Non-pigmented ciliary epithelial cell (primary cell): ENCODE measurements at places on chromosomes 12 and 14.

GRCh38 chr12:112208301-112208910, 83.0 kb downstream of the TRAFD1 start:
- no peak for DNase-seq

GRCh38 chr12:124762791-124763593, 100.7 kb downstream of the SCARB1 start:
- DNase-seq: no peak

DNA sequence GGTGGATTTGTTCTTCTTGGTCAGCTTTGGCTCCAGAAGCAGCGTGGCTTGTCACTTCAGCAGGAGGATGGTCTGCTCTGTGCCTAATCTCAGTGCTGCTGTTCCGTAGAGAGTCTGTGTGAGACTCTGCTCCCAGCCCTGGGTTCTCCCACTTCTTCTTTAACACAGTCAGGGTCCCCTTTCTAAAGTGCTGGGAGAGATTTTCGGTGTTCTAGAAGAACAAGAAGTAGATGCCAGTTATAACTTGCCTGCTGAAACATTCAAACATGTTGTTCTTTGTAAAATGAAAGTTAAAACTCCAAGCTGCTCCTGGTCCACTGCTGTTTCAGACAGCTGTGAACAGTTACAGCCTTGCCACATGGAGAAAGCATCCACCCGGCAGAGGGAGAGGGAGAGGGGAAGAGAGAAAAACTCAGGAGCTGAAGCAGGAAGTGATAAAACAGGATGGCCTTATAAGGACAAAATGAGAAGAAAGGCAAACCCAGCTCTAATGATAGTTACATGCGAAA, 55.2 kb upstream of the CERS5 start:
- no peak for DNase-seq

DNA sequence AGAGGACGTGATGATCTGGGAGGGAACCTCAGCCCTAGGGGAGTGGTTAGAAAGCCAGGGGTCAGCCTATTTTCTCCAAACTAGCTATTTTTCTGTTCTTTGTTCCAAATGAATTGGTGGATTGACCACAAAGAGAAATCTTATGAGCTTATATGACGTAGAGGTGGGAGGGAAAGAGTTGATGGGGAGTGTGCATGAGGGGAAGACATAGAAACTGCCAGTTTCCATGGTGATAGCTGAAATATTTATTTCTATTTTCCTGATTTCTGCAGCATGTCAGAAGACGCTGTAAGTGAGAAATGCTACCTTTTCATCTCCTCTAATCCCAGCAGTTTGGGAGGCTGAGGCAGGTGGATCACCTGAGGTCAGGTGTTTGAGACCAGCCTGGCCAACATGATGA, 51.4 kb upstream of the CISTR start:
- DNase-seq: no peak

- DNase-seq: no peak
Measured at GRCh38 chr14:90412058-90412457, 15.2 kb downstream of the CALM1 start.

- DNase-seq: no peak
Measured at GRCh38 chr14:101620031-101620788, 58.9 kb downstream of the DIO3 start.

DNA sequence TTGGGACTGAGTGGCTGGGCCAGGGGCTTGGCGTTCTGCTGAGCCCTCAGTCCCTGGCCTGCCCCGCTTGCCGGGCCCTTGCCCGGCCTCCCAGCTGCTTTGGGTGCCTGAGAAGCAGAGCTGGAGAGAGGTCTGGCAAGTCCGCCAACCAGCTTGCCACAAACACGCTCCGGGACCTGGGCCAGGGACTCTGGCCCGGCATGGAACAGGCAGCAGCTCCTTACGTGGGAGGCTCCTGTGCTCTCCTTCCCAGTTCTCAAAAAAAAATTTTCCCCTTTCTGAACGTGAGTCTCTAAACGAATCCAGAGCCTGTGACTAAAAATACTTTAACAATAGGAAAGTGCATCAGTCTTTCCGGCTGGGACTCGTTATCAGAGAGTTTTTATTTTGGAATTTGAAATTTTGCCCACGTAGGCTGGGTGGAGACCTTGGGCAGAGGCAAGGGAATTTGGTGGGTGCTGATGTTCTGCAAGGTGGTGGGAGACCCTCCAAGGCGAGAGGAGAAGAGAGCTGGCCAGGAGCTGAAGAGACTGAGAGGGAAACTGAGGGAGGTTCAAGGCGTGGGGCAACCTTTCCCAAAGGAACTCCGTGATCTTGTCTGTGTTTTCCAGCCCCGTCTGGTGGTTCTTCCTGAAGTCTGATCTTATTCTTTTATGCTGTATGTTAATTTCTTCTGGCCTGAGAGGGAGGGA, 6.8 kb upstream of the NR4A1 start:
- DNase-seq: no peak

- no peak for DNase-seq
Measured at GRCh38 chr12:97075161-97075933, 168.3 kb downstream of the NEDD1 start.

GRCh38 chr12:109192358-109192757, 76.0 kb downstream of the ACACB start:
- DNase-seq: no peak

DNA sequence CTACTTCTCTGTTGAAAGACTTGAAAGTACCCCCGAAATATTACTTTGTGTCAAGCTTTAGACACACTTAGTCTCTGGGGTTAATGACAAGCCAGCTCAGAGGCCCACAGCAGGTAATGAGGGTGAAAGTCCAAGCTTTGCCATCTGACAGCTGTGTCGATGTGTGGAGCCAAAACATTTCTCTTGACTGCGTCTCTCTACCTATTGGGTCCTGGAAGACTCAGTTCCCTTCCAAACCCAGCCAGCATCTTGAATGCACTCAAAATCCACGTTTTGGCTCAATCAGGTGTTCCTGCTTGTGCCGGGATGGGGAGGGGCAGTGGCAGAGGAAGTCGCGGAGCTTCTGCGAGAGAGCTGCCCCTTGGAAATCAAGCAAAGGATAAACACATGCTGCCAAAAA, 3.2 kb downstream of the PLXNC1 start:
- DNase-seq: no peak

DNA sequence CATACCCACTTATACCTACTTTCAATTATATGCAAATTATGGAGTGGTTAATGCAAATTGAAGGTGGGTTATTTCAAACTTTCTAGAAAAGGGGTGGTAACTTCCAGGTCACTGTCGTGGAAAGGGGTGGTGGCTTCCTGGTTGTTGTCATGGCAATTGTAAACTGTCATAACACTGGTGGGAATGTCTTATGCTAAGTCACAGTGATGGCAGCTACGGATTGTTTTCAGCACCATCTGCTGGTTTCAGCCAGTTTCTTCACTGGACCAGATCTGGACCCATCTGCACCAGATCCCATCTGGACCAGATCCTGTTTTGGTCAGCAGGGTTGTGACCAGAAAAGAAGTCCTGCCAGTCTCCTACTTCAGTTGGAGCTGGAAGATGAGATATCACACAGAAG, 1469.3 kb downstream of the AACS start:
- no peak for DNase-seq

- DNase-seq: no peak
Measured at GRCh38 chr12:24625103-24625502, 323.8 kb downstream of the BCAT1 start.

- DNase-seq: no peak
Measured at GRCh38 chr14:96920023-96920422, 122.8 kb downstream of the VRK1 start.

DNA sequence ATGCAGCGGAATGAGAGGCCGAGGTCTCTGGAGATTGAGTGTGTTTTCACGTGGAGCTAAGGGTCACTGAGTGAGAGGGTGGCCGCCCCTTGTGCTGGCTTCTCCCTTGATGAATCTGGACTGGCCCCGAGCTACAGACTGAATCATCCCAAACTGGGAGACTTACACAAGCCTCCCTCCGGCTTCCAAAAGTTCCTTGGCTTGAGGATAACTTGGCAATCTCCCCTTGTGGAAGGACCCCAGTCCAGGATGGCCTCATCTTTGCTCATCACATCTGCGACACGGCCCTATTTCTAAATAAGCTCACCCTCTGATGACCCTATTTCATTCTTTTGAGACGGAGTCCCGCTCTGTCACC, 41.5 kb upstream of the FBRSL1 start:
- DNase-seq: no peak

GRCh38 chr14:77488558-77488957, 10.1 kb downstream of the ISM2 start:
- DNase-seq: no peak

- no peak for DNase-seq
Measured at GRCh38 chr12:6547987-6548386, 7.9 kb downstream of the IFFO1 start.

DNA sequence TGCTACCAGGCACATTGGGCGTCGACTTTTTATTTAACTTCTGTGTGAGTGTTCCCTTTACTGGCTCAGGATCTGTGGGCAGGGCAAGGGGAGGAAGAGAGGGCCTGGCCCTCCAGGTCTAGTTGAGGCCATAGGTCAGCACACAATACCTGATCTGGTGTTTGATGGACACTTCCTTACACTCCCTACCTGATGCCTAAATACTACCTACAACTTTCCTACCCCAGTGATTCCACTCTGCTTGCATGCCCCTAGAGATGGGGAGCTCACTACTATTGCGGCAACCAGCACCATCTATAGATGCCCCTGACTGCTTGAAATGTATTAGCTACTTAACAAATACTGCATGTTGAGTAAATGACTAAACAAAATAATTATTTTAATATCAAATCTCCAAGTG, 20.8 kb upstream of the BEGAIN start:
- no peak for DNase-seq

- DNase-seq: peak; percentile 54
Measured at GRCh38 chr12:49428793-49429192, 61.5 kb downstream of the SPATS2 start.

DNA sequence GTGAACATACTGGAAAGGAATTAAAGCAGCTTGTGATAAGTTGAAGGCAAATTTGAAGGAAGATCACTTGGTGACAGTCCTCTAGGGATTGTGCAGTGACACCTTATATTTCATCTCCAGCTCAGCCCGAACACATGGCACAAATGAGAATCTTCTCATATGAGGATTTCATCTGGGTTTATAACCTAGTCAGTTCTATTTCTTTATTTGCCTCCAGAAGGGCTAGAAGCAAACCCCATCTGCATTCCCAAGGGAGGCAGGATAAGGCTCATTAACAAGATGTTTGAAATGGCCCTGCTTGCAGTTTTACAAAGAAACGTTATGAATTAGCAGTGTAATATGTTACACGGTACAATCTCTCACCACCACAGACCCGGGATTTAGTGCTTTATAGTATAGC, 90.7 kb upstream of the KRR1 start:
- DNase-seq: no peak

GRCh38 chr12:103401421-103401820, 94.3 kb downstream of the C12orf42 start:
- DNase-seq: no peak

- DNase-seq: no peak
Measured at GRCh38 chr12:124639122-124639806, 71.9 kb upstream of the NCOR2 start.

DNA sequence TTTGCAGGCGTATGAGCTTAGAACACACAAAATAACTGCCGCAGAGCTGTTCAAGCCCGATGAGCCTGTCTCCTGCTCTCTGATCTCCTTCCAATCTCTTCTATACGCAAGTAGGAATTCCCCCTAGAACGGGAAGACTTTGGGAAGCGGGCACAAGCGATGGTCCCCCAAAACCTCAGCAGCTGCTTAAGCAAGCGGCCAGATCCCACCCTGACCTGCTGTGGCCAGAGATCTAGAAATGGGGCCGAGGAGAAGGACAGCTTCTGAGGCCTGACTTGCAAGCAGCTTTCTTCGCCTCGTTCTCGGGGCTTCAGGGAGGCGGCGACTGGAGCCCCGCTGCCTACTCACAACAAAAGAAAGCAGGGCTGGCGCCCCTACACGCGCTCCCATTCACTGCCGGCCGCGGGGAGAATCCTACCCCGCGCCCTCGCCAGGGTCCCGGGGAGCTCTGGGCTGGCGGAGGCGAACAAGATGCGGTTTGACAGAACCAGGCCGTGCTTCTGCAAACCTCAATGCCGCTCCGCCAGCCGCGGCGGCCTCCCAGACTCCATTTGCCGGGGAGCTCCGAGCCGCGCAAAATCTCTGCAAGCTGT, 922 bp downstream of the TBX5 start:
- no peak for DNase-seq

DNA sequence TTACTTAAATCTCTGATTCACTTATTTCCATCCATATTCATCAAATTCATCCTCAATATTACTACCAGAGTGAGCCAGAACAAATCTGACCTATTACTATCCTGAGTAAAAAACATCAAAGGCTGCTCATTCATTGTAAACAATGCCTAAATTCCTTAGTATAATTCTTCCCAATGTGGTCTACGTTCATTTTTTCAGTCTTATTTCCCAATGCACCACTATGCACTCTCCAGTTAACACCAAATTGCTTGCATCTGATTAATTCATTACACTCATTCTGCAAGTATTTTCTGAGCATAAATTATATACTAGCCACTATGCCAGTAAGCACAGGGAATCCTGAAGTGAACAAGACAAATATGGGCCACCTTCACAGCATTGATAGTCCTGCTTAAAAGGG, 110.0 kb downstream of the EPS8 start:
- no peak for DNase-seq

DNA sequence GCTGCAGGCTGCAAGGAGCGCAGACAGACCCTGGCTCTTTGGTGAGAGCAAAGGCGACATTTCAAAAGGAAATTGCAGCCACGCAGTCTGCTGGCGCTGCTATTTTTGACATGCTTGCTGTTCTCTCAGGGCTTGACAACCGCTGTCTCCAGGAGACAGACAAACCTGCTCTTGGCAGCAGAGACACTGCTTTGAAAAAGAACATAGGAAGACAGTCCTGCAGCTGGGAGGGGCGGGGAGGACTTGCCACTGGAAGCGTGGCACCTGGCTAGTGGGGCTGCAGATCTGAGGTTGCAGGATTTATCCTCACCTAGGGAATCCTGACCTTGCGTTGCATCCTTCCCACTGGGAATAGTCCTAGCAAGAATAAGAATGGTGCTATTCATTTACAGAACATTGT, 91.8 kb upstream of the KCNA1 start:
- no peak for DNase-seq

- no peak for DNase-seq
Measured at GRCh38 chr12:6420364-6420763, 24.4 kb upstream of the CD27 start.

GRCh38 chr14:80385336-80385735, 174.0 kb upstream of the DIO2 start:
- DNase-seq: no peak

- no peak for DNase-seq
Measured at GRCh38 chr12:20520532-20520931, 152.2 kb downstream of the PDE3A start.

DNA sequence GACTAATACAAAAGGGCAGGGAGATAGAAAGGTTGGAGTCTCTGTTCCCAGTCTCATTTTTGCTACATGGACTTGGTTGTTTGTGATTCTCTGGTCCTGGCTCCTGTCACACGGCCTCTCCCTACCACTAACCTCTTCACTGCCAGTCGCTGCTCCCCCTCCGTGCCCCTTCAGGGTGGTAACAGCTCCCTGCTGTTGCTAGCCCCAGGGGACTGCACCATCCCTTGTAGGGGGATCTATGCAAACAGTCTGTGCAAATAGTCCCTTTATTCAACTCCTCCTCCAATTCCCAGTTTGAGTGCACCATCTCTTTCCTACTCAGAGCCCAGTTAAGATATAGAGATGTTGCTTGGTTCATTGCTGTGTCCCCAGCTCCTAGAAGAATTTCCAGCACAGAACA, 51.1 kb downstream of the CCDC60 start:
- DNase-seq: no peak

- no peak for DNase-seq
Measured at GRCh38 chr14:74302152-74302628, 544 bp downstream of the ABCD4 start.

GRCh38 chr12:51388069-51388799, 3.0 kb downstream of the GALNT6 start:
- DNase-seq: no peak
